SK-N-SH (cell line): ENCODE measurements at places on chromosomes 5 and 9.

DNA sequence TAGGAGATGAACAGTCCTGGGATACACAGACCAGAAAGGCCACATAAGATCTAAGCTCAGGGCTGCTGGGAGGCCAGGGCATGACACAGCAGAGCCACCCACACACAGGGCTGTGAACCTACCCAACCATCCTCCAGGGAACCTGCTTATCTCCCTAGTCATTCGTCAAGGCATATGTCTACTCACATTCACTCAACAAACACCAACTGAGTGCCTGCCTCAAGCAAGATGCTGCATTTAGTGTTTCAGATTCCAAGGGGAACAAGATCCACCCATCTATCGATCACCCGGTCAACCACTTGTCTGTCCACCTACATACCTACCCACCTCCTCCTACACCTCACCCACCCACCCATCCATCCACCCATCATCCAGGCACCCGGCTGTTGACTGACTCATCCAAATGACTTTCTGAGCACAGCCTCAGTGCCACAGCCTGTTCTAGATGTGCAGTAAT, 1.9 kb downstream of the DPM2 start:
- DNase-seq: no peak

DNA sequence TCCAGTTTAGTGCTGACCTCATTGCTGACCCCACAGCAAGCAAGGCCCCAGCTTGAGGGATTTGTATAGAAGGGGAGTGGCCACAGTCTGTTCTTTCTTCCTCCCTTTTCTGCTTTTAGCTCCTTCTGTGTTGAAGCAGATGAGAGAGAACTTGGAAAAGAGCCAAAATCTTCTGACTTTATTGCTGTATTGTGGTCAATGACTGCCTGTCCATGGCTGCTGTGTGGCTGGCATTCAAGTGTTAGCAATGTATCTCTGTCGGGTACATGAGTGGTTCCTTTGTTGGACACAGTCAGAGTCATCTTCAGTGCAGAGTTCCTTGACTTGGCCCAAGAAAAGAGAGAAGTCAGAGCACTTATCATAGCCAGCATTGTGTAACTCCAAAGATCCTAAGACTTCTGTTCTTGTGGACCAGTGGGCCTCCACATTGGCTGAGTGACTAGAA, 154.1 kb downstream of the LRRC70 start:
- DNase-seq: no peak

- no peak for DNase-seq
Measured at GRCh38 chr5:154866841-154867240, 8.4 kb downstream of the CNOT8 start.

GRCh38 chr5:76114179-76114851, 31.1 kb downstream of the SV2C start:
- peak; percentile 20 for DNase-seq

DNA sequence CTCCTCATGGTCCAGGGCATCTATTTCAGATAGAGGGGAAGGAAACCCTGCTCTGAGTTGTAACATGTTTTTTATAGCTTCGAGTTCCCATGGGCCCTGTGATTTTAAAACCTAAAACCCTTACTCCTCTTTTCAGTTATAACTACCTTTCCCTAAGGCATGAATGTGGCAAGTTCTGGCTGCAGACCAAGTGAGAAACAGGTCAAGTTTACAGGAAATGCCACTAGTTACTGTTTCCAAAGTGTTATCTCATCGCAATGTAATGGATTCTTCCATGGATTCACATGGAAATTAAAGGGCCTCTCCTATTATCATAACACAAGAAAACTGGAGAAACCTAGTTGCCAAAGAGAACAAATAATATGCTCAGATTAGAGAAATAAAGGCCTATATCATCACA, 574.5 kb upstream of the GRAMD2B start:
- DNase-seq: no peak
